ENCODE measurements at places on chromosomes 1 and 21.

DNA sequence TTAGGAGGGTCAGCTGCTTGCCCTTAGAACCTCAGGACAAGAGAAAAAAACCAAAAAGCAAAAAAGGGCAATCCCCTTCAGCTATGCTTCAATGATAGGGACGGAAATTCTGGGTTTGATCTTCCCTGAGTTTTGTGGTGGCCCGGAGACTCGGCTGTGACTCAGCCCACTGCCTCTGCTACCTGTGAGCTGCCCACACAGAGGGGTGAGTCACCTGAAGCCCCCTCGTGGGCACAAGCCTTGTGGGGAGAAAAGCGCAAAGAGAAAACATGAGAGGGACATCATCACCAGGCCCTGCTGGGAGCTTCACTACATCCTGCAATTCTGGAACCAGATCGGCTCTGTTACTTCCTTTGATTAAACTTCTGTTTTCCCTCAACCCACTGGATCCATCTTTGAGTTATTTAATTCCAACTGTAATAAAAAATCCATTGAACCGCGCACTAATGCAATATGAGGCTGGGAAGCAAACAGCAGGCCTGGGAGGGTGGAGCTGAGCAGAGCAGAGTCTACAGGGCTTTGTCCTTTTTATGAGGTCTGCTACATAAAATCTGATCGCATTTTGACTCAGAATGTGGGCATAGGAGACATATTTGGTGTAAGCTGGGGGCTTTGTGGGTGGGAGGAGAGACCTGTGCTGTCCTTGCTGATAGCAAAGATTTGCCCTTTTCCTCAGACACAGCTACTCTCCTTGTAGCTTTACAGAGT lies 58.7 kb upstream of the STUM start:
- DNase-seq = no peak

GRCh38 chr1:41410462-41410861 lies 49.2 kb downstream of the FOXO6 start:
- no peak for DNase-seq

GRCh38 chr1:185934476-185935189 lies 200.4 kb downstream of the HMCN1 start:
- DNase-seq = no peak

GRCh38 chr1:67463298-67463955 lies 33.2 kb upstream of the SERBP1 start:
- peak; percentile 62 for DNase-seq

GRCh38 chr1:27042670-27043069 lies 30.0 kb upstream of the TENT5B start:
- no peak for DNase-seq

DNA sequence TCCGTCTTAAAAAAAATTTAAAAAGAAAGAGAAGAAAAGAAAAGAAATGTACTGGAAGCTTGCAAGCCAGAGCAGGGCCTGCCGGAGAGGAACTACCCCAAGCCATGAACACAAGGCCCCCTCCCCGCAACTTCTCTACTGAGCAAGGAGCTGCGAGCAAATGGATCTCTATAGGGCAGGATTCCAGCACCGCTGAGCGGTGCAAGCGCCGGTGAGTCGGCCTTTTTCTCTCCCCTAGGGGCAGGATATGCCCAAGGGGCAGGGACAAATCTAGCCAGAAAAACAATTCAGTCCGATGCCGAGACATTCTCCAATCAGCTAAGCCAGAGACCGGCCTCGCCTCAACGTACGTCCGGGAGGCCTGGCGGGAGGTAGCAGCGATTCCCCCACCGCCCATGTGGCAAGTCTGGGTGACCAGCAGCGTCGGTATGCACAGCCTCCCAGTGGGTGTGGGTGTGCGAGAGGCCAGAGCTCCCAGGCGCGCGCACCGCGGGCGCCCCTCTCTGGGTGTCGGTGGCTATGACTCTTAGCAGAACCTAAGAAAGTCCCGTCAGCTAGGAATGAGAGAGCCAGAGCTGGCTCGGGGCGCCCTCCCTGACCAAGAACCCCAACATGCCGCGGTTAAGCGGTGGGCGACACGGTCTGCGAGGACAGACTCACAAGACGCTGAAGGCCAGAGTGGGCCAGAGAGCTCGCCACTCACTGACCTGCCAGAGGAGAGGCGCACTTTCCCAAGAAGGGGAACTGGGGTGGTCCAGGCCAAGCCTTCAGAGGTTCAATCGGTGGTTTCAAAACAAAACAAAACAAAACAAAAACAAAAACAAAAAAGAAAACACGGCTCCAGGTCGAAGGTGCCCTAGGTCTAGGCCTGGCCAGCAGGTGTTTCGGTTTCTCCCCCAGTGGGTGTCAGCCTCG lies 1.9 kb downstream of the CSMD2 start:
- DNase-seq = peak; percentile 93
